ENCODE measurements at places on chromosomes 6 and 20.

DNA sequence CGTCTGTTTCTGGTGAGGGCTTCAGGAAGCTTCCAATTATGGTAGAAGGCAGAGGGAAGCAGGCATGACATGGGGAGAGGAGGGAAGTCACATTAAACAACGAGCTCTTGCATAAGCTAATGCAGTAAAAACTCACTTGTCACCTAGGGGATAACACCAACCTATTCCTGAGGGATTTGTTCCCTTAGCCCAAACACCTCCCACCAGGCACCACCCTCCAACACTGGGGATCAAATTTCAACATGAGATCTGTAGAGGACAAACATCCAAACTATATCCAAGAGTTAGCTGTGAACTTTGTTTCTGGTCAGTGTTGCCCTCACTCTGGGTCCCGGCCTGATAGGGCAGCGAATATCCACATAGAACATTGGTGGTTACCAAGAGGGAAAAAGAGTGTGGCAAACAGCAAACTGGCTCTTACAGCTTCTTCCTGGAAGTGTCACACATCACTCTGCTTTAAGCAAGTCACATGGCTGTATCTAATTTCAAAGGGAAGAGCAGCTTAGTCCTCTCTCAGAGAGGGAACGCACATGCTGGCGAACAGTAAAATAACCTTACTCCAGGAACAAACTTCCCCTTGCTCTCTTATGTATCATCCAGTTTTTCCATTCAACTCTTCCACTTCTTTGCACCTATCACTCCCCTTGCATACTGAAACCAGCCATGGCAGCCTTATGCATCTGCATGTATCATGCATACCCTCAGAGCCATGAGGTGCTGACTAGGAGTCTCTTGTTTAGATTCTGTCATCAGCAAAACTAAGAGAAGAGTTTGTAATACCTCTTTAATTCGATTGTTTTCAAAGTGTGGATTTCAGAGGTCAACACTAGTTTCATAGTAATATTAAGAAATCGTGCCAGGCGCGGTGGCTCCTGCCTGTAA is 4.8 kb upstream of the MOCS1 start:
- DNase-seq = no peak

DNA sequence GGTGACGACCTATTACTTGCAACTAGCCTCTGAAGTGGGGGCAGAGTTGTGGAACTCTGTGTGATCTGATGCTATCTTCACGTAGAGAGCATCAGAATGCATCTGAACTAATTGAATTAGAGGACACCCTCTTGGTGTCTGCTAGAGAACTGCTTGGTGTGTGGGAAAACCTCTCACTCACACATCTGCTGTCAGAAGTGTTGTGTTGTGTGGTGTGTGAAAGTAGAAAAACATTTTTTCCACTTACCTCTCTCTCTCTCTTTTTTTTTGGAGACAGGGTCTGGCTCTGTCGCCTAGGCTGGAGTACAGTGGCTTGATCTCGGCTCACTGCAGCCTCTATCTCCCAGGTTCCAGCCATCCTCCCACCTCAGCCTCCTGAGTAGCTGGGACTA is 90.0 kb downstream of the CHMP4B start:
- DNase-seq = no peak

DNA sequence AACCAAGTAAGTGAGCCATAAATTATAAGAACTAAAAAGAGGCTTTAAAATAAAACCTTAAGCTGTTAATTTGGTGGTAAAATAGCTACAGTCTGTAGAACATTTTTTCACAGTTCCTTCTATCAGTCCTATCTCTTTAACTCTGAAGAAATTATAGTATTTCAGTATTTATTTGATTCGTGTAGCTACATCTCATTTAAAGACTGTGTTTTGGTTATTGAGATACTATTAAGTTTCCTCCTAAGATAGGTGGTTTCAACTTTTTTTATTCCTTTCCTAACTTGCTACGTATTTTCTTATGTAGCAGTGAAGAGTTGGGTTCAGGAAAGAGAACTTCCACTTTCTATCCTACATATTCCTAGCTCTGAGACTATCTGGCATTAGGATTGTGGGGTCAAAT is 97.2 kb downstream of the CD2AP start:
- DNase-seq = no peak

- DNase-seq = no peak
Measured at GRCh38 chr6:28401172-28401571, 1.6 kb upstream of the ZSCAN12 start.

- no peak for DNase-seq
Measured at GRCh38 chr6:143998686-143999085, 9.4 kb downstream of the PLAGL1 start.

DNA sequence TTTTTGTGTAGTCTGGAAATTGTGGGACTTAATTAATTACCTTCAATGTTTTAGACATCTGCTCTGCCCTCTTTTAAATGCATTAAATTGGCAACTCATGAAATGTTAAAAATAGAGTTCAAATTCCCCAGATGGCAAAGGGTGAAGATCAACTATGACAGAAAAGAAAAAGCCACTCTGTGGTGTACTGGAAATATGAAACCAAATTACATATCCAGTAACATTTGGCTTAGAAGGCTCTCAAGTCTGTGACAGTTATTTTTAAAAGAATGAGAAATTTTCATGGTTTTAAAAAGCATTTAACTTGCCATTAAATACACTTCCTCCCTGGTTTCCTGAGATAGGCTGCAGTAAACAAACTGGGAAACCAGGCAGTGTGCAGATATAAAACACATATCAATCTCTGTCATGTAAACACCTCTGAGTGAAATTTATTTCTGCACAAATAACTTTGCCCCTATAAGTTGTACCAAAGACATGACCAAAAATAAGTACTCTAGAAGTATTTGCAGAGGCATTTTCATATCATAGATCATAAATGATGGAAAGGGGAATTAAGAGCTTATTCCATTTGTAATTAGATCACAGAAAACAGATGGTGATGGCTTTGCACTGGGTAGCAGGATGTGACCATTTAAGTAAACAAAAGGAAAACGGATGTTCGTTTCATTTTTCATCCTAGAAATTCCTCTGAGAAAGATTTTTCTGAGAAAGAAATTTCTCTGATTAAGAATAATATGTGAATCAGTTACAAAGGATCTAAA is 360.1 kb downstream of the SAMD5 start:
- DNase-seq = no peak

All from left colon (tissue), 2 donors.